Smooth muscle cell of bladder (primary cell): ENCODE measurements at places on chromosomes 5 and 9. TPM values are rescaled to one million over a fixed set of nuclear protein-coding genes. Genes with fewer than 3 reads are reported as not detected.

Gene BSPRY
- total RNA-seq = not detected in 2 replicates

Gene CCL27
- total RNA-seq = not detected in 2 replicates

Gene PCDHA5
- under 0.01 and 0.09 TPM in 2 replicates for total RNA-seq

Gene SRP19
- total RNA-seq = 64.0 and 64.7 TPM in 2 replicates

Gene HMMR
- 4.2 and 5.5 TPM in 2 replicates for total RNA-seq

Gene RELL2
- 2.1 and 2.8 TPM in 2 replicates for total RNA-seq

Gene CCDC187
- total RNA-seq = under 0.01 TPM in 2 replicates
